ENCODE measurements at places on chromosomes 3 and 15.

- no peak for DNase-seq
Measured at GRCh38 chr15:89107984-89108383, 19.7 kb downstream of the ABHD2 start.

- DNase-seq: no peak
Measured at GRCh38 chr3:44685128-44685800, 27.2 kb upstream of the ZNF502 start.

GRCh38 chr15:81807806-81808205, 238.0 kb downstream of the MEX3B start:
- no peak for DNase-seq

DNA sequence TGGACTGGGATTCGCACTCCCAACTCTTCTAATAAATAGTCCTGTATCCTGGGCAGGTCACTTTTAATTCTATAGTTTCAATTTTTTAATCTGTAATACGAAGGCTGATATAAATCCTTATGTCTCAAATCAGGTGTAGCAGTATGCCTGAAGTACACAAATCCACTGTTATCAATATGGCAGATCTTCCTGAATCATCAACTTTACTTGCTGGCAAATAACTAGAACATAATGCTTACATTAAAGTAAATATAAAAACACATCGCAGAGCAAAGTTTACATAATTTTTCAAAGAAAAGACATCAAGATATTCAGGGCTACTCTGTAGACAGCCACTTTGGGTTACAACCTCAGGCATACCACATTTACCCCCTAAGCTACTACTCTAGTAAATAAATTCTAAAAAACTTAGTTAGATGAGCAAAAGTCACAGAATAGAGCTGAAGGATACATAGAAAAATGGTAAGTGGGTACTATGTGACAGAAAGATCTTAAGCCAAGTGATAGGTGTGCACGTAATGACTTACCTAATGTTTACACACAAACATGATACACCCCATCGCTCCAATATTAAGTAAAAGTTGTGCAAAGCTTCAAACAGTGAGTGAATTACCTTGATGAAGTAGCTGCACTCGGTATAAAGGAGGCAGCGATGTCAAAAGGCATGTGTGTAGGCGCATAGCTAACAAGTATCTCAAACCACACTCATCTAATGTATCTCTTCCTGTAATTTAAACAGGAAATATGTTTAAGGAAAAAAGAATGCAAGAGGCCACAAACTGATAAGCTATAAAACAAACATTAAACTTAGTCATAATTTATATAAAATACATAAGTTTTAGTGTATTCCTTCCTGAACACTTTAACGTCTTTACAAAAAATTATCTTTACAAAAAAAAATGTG, 127.9 kb downstream of the DMXL2 start:
- peak; percentile 94 for DNase-seq

- DNase-seq: no peak
Measured at GRCh38 chr3:49165771-49166751, at the start of gene CCDC71. TSS of gene CCDC71 (minus strand) at chr3:49166331. CDS start at chr3:49164208, 2,123 bp downstream.

GRCh38 chr3:64667138-64667537, 20.7 kb downstream of the ADAMTS9 start:
- DNase-seq: no peak

- DNase-seq: no peak
Measured at GRCh38 chr15:49490966-49491365, 67.9 kb downstream of the FGF7 start.

- no peak for DNase-seq
Measured at GRCh38 chr3:121718205-121718846, 31.2 kb downstream of the GOLGB1 start.

All from LNCaP clone FGC (cell line).